ENCODE measurements at places on chromosomes 11 and 22.

DNA sequence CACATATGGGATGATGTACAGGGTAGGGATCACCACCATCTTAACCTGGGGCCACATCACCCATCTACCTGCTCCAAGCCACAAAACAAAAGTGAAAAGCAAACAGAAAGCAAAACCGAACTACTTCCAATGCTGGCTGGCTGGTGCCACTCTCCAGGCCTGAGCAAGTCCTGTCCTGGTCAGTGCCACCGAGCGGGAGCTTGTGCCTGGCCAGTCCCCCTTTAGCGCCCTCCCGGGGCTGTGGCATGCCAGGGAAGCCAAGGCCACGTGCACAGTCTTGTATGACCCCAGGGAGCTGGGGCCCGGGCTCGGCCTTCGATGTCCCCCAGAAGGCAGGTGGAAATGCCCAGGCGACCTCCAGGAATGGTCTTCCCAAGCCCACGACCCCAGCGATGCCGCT is 17.9 kb upstream of the NAP1L4 start:
- DNase-seq, result no peak

GRCh38 chr22:50677493-50678217 is 5.0 kb downstream of the SHANK3 start:
- DNase-seq, result no peak

DNA sequence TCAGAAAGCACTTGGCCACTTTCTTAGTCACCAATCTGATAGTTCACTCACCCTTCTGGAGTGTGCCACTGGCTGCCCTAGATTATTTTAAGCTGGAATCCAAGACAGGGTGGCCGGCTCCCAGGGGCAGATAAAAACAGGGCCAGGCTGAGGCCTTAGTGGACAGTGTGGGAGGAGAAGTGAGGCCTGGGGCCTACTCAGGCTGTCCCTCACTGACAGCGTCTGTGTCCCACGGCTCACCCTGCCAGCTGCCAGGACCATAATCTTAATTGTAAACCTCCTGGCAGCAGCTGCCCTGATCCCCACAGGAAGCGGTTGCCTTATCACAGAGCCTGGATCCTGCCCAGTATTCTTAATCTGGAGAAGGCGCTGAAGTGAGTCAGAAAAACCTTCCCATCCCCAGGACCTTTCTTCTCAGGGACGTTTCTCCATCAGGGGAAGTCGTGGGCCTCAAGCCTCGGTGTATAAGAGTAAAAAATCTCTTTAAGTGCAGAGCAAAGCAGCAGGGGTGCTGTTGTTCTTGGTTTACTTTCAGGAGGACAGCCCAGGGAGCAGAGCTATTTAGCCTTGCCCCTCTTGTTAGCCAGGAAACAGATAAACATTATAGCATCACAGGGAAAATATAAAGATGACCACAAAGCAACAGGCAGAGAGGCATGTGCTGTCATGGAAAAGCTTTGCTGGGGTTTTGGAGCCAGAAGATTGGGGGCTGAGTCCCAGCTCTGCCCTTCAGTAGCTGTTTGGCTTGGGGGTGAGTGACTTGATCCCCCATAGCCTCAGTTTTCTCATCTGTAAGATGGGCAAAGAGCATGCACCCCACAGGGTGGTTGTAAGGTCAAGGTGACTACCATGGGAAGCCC is 39.6 kb downstream of the TSPAN18 start:
- DNase-seq, result no peak

- DNase-seq, result no peak
These were observed 255 bp upstream of the SYNGR1 start for GRCh38 chr22:39349506-39349966.

- no peak for DNase-seq
These were observed 1.4 kb upstream of the NR1H3 start for GRCh38 chr11:47256374-47256773.

- no peak for DNase-seq
These were observed 927.3 kb upstream of the RAG2 start for GRCh38 chr11:37525336-37525735.

- no peak for DNase-seq
These were observed 52.0 kb downstream of the KIRREL3 start for GRCh38 chr11:126948563-126948962.

DNA sequence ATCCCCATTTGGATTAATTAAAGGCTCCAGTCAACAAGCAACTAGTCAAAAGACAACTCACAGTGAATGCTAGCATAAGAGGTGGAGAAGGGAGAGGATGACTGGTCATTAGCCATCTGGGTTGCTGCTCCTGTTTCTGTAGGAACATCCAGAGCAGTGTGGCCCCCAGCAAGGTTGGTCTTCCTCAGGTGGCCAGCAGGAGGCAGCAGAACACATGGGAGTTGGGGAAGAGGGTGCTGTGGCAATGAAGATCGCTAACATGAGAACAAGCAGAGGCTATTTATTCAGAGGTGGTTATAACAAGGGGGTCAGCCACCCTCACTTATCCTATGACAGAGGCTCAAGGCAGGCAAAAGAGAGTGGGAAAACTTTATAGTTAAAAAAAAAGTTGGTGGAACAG is 21.3 kb downstream of the IZUMO1R start:
- DNase-seq, result no peak

DNA sequence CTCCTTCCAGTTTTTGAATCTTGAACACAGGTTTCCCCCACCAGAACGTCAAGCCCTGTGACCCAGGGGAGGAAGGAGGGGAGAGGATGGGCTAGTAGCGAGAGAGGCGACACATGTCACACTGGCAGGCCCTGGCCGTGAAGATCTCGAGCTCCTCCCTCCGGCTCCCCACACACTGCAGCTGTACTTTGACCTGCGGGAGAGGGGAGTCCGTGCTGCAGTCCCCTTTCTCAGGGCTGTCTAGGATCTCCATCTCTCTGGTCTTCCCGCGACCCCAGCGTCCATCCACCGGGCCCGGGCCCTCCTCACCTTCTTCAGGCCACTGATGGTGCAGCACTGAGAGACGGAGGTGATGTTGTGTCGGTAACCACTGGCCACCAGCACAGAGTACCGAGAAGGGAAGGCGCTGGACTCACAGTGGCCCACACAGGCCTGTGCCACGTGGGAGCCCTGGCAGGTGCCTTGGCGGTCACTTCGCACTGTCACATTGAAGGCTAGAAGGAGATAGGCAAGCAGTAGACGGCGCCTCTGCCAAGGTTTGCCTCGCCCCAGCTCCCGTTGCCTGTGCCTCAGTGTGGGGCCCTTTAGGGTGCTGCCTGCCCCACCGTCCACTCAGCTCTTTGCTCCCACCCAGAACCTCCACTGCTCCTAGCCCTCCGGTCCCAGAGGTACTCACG is 873 bp downstream of the GPHA2 start:
- no peak for DNase-seq

DNA sequence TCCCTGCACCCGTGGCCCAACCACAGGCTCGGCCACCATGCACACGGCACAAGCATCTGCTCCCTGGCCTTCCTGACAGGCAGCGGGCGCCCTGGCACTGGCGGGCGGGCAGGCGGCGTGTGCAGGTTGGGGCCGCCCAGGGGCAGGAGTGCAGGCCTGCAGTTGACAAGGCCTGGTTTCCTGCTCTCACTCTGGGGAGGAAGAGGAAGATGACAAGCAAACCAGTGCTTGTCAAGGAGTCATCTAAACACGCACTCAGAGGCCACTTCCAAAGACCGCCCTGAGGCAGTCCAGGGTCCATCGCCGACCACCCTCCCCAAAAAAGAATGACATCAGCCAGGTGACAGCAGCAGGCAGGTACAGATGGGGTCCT is 65.3 kb upstream of the LINC01488 start:
- no peak for DNase-seq

GRCh38 chr11:7796842-7797241 is at the start of gene OR5P2:
Gene OR5P2, minus strand, starts transcription at chr11:7796942. Its CDS starts 0 bp downstream, at chr11:7796942.
- DNase-seq, result no peak

DNA sequence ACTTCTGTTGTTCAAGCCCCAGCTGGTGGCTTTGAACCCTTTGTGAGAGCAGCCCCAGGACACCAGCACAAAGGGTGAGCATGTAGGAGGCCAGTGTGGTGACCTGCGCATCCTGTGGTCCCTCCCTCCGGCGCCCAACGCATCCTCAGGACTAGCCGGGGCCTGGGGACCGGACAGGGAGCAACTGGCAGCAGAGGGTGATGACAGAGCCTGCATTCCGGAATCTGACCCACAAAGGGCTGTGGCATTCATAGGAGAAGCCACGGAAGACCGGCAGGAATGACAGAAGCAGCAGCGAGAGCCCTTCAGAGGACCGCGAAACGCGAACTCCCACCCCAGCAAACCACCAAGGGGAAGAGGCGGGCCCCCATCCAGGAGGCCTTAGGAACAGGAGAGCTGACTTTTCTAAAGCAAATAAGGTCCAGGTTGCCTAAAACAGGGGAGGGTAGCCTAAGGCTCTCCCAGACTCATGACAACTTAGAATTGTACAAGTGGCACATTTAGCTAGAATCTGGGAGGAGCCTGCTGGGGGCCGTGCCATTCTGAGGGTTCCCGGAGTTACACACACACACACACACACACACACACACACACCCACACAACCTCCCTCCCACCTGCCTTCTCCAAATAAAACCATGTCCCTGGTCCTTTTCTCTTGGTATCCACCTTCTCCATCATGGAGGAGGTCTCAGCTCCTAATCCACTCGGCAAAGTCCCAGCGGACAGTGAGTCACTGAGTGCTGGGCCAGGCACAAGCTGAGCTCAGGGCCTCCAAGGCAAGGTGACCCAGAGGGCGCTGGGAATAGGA is 232.7 kb downstream of the CTTN start:
- DNase-seq, result no peak

- no peak for DNase-seq
These were observed 787.7 kb downstream of the NTM start for GRCh38 chr11:132158091-132158490.

GRCh38 chr11:104024572-104024971 is 11.9 kb upstream of the DDI1 start:
- DNase-seq, result no peak

- DNase-seq, result no peak
These were observed 34.6 kb downstream of the IFT27 start for GRCh38 chr22:36741204-36741793.

DNA sequence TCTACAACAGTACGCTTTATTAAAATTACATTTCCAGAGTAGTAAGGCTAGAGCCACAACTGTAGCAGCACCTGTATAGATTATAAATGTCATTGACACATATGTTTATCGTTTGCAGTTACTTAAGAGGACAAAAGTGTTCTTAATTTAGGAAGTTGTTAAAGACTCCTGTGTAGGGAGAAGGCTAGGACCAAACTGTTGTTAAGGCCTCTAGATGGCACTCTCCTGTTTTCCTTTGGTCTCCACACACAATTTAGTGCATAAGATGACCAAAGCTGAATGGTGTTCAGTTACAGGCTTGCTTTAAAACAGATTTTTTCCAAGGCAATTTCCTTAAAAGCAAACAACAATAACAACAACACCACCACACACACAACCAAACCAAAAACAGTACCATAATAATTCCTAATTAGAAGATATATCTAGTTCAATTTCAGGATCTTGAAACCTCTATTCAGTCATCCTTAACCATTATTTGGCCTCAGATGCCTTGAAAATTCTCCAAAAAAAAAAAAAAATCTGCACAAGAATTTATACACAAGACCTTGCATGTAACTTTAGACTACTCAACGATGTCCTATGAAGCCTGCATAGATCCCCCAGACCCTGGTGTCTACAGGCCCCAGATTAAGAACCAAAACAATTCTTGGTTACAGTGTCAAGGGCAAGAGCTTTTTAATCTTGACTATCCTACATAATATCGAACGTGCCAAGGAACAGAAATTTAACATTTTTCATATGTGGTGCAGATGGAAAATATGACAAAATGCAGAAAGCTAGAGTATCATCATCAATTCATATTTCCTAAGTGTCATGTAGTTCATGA is 42.6 kb upstream of the APOA1 start:
- no peak for DNase-seq

DNA sequence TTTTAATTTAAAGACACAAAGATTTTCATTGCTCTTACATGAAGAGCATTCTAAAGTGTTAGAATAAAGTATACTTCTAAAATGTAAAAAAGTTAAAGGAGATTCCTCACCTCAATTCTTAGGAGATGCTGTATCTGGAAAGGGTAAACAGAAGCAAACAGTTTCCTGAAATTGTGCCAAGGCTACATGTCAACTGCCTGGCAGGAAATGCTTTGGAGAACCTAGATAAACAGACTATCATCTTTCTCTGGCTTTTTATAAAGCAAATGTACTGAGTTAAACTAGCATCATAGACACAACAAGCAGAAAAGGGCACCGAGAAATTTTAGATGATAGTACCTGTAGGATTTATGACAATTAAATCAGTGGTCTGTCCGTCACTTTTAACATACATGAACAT is 24.7 kb upstream of the AKIP1 start:
- no peak for DNase-seq

DNA sequence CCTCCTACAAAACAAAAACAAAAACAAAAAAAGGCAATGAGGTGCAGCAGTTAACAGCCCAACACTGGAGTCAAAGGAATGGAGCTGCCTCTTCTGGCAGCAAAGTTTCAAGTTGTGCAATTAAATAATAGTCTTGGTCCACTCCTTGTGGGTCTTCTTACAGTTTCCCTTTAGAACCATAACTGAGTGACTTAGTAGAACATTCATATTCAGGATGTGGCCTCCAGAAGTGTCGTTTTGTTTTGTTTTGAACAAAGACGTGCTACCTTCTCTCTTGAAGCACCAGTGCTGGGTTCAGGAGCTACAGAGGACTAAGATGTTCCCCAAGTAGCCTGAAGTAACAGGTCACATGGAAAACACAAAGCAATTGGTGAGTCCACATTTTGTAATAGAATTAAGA is 2.0 kb upstream of the JAML start:
- DNase-seq, result no peak

DNA sequence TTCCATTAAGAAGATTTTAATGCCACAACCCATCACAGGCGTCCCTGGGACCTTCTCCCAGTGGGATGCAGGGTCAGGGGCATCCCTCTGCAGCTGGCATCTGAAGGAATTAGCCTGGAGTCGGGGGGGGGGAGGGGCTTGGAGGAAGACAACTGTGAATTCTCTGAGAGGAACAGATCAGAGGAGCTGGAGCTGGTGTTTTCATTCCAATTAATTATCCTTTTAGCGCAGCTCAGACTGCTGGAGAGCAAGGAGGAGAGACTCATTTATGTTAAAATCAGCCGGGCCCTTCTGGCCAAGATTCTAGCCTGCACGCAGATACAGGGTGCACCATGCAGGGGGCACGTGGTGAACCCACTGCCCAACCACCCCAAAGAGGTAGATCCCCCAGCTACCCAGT is 116.2 kb downstream of the CHST1 start:
- DNase-seq, result no peak

DNA sequence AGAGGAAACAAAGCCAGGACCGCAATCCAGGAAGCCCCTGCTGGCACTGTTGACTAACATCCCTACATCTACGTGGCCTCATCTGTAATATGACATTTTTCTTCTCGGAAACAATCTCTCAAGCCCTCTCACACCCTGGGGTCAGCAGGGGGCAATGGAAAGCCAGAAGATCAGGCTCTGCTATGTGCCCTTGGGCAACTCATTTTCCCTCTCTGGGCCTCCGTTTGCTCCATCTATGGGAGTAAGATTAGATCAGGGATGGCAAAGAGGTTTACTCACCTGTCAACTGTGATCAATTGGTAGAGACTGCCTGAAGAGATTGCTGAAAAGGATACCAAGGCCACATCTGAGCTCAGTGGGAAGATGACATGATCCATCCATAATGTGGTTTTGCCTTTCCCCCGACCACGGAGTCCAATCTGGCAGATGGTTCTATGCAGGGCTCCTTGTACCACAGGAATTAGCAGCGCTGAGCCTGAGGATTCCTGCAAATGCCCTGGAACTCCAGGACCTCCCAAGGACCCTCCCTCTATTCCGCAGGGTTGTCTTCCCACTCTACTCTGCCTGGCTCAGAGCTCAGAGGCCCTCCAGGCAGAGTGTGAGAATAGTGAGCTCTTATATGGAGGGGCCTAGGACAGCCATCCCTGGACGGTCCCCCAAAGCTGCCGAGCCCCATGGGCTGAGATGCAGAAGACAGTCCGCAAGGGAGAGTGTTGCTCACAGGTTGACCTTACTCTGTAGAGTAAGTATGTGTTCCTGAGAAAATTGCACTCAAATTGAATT is 66.1 kb downstream of the CHST1 start:
- no peak for DNase-seq

Data from cortex of kidney (tissue), 1 donor.